ENCODE measurements at places on chromosomes 12 and 14.

GRCh38 chr14:92035890-92036289, 4.0 kb downstream of the TRIP11 start:
- no peak for DNase-seq

DNA sequence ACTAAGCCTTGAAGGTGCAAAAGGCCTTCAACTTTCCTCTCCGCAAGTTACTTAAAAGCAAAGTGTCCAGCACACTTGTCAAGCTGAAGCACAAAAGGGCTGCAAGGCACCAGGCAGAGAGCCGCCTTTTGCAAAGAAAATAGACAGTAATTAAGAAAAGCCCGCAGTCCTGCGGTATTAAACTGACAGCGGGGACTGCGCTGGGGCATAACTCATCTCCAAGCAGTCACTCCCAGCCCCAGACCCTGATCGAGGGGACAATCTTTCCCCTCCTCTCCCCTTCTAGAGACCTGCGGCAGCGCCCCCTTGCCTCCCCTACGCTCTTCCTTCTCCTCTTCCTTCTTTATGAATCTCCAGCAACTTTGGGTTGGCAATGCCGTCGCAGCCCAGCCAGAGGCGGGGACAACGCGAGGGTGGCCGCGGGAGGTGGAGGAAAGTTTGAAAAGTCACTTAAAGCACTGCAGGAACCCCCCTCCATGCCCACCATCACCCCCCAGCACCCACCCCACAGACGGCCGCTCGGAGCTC, 200.9 kb upstream of the CAND1 start:
- no peak for DNase-seq

- no peak for DNase-seq
Observed at GRCh38 chr14:65141523-65141922, 39.2 kb upstream of the MAX start.

DNA sequence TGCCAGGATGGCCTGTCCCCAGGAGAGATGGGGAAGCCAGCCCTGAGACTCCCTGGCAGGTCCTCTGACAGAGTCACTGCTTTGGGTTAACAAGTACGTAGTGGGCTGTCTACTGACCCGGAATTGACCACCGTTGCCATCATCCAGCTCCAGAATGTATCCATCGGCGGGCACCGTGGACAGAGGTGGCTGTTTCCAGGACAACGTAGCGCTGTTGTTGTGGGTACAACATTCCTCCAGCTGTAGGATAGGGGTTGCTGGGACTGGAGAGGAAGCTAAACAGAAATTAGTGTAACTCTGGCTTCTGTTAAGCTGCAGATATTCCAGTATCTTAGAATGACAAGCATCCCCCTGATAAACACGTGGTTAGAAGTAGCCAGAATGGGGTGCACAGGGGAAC, 56.3 kb upstream of the PYGL start:
- no peak for DNase-seq

DNA sequence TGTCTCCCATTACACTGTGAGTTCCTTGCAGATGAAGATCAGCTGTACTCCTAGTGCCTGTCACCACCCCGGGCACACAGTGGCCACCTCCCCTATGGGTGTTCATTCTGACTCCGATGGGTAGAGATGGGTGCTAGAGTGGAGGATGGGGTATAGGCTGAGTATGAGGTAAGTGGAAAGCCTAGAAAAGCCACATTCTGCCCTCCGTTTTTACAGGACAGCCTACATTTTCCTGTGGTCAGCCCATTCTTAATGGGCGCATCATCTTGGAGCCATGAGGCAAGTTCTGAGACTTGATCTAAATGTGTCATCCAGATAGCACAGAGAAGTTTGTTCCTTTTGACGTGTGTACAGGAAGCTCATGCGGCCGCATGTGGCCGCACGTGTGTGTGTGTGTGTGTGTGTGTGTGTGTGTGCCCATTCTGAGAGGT, 166.7 kb upstream of the HIF1A start:
- no peak for DNase-seq

DNA sequence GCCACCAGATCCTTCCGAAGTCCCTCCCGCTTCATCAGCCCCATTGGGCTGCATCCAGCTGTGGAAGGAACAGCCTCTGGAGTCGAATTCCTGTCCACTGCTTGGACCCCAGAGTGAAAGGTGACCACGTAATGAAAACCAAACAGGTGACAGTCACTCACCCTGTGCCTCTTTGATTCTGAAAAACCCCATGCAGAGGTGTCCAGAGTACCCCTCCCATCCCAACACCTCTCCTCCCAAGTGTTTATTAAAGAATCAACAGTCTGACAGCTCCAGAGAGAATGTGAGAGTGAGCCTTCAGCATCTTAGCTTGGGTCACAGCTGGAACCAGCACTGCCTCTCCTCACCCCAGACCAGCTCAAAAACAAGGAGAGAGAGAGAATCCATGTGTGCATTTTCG, 178.6 kb upstream of the NOS1 start:
- no peak for DNase-seq

GRCh38 chr12:64943686-64944085, 119.2 kb downstream of the TBC1D30 start:
- peak; percentile 65 for DNase-seq

GRCh38 chr14:26730929-26731618, 133.2 kb upstream of the NOVA1 start:
- no peak for DNase-seq

GRCh38 chr12:88763536-88764100, 183.3 kb upstream of the KITLG start:
- no peak for DNase-seq

- DNase-seq = no peak
Observed at GRCh38 chr14:94868772-94869072, 98.8 kb upstream of the GSC start.

GRCh38 chr12:91172096-91172495, 10.5 kb downstream of the DCN start:
- no peak for DNase-seq
